Mammary epithelial cell (primary cell): ENCODE measurements at places on chromosomes 7 and 10. TPM values are rescaled to one million over a fixed set of nuclear protein-coding genes. Genes with fewer than 3 reads are reported as not detected.

Gene ARMC10
- 44.2 and 52.8 TPM in 2 replicates for total RNA-seq

Gene MKX
- 13.8 TPM for total RNA-seq

Gene TMEM176B
- total RNA-seq, result 0.17 TPM

Gene TBC1D12
- 15.7 TPM for total RNA-seq

DNA sequence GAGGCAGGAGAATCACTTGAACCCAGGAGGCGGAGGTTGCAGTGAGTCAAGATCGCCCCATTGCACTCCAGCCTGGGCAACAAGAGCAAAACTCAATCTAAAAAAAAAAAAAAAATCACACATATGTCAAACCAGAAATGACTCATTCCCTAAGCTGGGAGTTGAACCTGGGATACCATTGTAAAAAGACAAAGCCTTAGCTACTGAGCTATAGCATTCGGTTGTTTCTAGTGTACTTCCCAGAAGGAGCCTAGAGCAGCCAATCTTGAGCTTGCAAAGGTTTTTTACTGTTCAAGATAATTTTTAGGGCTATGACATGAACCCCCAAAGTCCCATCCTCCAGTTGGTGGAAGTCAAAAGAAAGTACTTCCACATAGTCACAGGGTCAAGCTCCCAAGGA lies 87.9 kb downstream of the ZNF467 start:
- DNase-seq, result peak; percentile 19

GRCh38 chr10:132808383-132809231 lies 22.7 kb upstream of the NKX6-2 start:
- no peak for DNase-seq

DNA sequence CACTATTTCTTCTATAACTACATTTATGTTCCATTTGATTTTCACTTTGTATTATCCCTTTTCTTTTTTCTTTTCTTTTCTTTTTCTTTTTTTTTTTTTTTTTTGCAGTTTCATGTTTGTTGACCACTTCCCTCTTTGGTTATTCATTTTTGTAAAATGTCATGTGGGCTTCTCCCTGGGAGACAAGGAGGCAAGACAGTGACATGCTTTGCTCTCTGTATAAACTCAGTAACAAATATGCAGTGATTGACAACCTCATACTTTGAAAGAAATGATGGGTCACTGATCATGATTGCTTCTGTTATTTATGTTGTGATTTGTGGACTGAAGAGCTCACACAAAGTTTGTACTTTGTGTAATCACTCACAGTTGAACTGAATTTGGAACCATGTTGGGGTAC lies 90.2 kb upstream of the ABI1 start:
- no peak for DNase-seq
